ENCODE measurements at places on chromosomes 3 and 15.

DNA sequence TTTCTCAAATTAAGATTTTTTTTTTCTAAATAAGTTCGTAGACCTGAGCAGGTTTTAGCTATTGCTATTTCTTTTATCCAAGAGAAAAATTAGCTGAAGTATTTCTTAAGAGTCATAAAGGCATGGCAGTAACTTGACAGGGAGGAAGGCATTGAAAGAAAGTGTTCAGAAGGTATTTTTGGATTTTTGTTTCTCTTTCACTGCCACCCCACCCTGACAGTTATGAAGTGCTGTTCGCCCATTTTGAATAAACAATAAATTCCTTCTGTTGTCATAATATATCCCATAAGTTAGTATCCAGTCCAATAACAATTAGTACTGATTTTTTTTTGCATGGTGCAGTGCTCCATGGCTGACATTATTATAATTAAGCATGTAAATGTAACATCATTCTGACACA is 363.0 kb downstream of the NR2F2 start:
- DNase-seq, result no peak

GRCh38 chr3:4985330-4986174 is 6.3 kb downstream of the BHLHE40 start:
- DNase-seq, result peak; percentile 54

DNA sequence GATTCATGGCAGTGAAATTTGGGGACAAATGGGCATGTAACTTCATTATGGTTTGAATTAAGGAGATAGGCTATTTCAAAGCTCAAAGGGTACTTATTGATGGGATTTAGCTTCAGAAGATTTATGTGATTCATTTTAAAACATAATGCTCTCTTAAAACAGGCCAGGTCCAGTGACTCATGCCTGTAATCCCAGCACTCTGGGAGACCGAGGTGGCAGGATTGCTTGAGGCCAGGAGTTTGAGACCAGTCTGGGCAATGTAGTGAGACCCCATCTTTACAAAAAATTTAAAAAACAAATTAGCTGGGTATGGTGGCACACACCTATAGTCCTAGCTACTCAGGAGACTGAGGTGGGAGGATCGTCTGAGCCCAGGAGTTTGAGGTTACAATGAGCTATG is 11.5 kb downstream of the THAP10 start:
- DNase-seq, result peak; percentile 18

- DNase-seq, result no peak
Observed at GRCh38 chr3:71591101-71591500, 7.6 kb upstream of the FOXP1 start.

DNA sequence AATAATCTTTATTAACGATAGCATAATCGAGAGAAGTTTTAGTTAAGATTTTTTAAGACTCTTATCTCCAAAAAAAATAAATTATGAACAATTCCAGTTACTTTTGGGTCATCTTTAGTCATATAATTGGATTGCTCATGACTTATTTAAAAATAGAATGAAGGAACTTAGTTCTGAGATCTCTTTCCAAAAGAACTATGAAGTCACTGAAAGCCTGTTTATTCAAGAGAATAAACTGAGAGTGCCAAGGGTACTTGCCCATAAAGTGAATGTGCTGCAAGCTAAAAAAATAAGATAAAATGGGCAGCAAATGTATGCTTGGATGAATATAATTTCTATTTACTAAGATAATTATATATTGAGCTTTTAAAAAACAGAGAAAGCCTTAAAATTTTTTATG is 176.5 kb upstream of the PLSCR5 start:
- DNase-seq, result peak; percentile 66

- no peak for DNase-seq
Observed at GRCh38 chr15:52109559-52110451, 2.8 kb downstream of the BCL2L10 start.

DNA sequence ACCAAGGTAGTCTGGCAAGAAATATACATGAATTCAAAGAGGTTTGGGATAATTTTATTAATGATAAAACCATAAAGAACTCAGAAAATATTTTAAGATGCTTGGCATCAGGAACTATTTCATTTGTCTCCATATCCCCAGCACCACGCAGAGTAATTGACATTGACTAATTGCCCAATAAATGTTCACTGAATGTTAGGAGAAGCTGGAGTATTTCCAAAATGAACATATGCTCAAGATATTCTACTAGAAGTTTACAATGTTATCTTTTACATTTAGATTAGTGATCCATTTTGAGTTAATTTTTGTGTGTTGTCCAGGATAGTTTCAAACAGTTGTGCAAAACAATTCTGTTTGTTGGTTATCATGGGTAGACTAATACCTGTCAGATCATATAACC is 298.8 kb upstream of the CTDSPL start:
- no peak for DNase-seq

GRCh38 chr3:12845811-12846210 is 4.4 kb upstream of the RPL32 start:
- DNase-seq, result no peak
